ENCODE measurements at places on chromosomes 2 and 18.

DNA sequence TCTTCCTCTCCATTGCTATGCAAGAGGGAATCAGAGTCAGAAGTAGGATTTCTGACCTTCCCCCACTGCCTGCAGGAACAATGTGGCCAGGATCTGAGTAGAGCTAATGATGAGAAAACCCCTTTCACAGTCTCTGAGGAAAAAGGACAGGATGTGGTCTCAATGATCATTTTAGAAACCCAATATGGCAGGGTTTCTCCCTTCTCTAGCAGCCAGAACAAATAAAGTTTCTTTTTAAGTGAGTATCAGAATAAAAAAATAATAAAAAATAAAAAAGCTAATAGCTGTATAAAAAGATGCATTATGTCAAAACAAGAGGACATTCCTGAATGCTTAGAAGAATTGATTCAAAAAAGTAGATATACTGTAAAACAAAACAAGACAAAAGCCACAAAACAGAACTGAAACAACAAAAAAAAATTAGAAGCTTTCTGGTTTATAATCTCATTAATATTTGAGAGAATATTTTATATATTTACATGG, 1124.9 kb upstream of the ZEB2 start:
- DNase-seq: peak; percentile 47

GRCh38 chr2:26911911-26912861, 58.3 kb upstream of the MAPRE3 start:
- DNase-seq: no peak

GRCh38 chr2:140863713-140864112, 1267.1 kb downstream of the LRP1B start:
- peak; percentile 23 for DNase-seq

- no peak for DNase-seq
Measured at GRCh38 chr2:138269765-138270164, 231.8 kb upstream of the SPOPL start.

GRCh38 chr2:195594248-195594647, 62.8 kb upstream of the SLC39A10 start:
- DNase-seq: peak; percentile 52

DNA sequence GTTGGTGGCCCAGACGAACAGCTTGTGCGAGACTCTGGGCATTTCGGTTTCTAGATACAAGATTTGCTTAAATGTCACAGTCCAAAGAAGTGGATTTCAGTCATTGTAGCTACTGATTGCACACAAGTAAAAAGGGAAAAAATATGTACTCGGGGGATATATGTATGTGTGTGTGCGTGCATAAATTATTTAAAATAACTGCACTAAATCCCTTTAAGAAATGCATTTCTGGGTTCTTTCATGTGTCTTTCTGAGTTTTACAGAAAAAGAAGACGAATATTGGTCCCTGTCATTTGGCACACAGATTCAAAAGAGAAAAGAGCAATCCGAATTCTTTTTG, 2.1 kb upstream of the EPHA4 start:
- DNase-seq: no peak

GRCh38 chr18:58178511-58178910, 134.5 kb downstream of the NEDD4L start:
- DNase-seq: no peak

DNA sequence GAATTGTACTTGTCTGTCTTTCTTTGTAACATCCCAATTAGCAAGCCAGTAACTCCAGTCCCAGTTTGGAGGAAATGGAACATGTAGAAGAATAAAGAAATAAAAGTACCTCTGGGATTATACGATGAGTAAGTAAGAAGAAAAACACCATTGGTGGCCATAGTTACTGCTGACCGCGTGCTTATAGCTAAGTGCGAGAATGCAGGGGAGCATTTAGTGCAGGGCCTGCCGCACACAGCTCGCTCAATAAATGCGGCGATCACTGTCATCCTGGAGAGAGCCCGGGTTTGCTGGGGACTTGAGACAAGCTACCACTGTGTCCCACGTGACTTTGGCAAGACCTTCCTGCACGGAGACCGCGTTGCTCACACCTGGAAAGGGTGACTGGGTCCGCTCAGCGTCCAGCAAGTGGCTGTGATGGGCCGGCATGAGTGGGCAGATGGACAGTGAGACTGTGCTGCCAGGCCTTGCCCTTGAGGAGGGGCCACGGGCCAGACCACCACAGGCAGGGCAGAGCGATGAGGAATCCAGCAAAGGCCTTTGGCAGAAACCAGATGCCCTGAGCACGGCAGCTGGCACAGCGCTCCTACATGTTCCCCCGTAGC, 54.8 kb downstream of the ADI1 start:
- DNase-seq: no peak

- no peak for DNase-seq
Measured at GRCh38 chr18:51135364-51135763, 62.1 kb downstream of the MEX3C start.

DNA sequence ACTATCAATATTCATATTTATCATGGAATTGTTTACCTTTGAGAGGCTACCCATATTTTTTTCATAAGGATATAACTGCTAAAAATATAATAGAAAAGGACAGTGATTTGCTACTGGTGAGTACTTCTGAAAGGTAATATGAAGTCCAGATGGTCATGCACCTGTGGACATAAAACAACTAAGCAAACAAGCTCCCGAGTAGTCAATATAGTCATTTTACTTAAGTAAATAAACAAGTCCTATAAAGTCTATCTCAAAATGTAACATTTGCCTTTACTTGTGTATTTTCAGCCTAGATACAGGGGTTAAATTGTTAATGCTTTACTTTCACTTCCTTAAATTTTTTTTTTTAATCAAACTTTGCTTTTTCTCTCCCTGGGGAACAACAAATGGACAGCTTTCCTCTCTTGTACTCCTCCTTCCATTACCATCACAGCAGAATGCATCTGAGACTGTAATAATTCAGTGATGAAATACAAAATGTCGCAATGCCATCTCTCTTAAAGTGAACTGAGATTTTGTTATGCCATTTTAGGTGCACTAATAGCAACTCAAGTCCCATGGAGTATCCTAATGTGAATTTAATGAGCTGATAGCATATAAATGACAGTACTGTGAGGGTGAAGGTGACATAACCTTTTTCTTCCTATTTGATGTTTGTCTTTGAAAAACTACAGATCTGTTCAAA, 1325.4 kb upstream of the ZEB2 start:
- DNase-seq: peak; percentile 29

DNA sequence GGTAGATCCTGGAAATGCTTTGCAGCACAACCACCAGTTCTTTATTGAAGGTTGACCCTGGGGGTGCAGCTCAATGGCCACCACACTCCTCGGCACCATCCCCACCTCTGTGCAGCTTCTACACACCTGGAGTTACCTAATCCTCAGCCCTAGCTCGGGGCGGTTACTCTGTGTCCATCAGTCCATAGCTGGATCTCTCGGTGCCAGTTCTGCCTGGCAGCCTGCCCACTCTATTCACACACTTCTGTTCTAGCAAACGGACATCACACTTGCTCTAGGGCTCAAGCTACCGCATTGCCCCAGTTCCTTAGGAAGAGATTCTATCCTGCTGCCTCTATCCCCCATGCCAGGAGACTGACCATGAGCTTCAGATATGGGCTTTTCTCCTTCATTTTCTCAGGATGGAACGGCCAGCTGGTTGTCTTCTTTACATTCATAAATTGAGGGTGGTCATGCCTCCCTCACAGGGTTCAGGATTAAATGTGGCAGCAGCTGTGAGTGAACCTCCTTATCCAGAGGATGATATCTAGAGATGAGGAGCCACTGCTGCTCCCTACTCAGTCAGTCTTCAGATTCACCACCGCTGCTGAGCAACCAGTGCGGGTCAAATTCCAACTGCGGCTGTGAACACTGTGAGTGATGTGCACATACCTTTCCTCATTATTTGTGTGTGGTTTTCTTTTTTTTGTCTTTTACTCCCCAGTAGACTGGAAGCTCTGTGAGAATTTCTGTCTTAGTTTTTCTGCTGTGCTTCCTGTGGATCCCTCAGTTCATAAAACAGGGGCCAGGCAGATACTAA, 66.9 kb upstream of the TRIB2 start:
- DNase-seq: no peak

All from suppressor macrophage treated with lipopolysaccharide for 4 hours (primary cell).